ENCODE measurements at places on chromosomes 5 and 9.

GRCh38 chr5:179923436-179923835, 15.7 kb upstream of the TBC1D9B start:
- peak; percentile 77 for DNase-seq

DNA sequence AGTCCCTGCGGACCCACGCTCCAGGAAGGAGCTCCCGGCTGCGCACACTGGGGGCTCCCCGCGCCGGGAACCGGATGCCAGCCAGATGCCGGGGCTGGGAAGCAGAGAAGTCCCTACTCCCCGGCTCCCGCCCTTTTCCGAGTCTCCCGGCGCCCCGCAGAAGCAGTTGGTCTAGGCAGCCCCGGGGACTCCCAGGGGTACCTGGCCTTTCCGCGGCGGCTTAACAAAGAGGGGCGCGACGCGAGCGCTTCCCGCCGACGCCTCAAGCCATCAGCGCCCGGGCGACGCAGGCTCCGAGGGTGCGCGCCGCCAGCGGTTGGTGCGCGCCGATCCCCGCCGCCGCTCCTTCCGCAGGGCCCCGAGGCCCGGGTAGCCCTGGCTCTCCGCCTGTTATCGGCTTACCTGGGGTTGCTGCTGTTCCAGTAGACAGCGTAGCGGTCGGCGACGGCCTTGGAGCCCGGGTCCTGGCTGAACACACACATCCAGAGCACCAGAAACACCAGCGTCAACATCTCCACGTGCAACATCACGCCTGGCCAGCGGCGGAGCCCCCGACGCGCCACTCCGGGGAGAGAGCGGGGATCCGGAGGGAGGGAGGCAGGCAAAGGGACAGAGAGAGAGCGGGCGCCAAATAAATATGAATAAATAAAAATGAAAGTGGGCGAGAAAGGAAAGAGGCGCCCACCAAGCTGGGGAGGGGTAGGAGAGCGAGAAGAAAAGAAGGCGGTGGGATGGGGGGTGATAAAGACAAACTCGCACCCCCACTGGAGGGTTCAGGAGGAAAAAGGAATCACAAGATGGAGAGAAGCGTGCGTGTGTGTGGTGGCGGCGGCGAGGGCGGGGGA, 428 bp downstream of the EFNA5 start:
- DNase-seq: no peak

- no peak for DNase-seq
These were observed 906.7 kb downstream of the NR2F1-AS1 start for GRCh38 chr5:92674321-92674720.

DNA sequence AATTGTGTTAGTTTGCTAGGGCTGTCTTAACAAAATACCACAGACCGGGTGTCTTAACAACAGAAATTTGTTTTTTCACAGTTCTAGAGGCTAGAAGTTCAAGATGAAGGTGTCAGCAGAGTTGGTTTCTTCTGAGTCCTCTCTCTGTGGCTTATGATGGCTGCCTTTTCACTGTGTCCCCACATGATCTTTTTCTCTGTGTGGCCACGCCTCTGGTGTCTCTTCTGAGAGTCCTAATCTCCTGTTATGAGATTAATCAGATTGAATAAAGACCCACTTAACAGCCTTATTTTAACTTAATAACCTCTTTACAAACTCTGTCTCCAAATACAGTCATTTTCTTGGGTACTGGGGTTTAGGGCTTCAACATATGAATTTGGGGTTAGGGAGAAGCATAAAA, 561.1 kb downstream of the NR2F1-AS1 start:
- no peak for DNase-seq

GRCh38 chr5:112795944-112796678, 58.4 kb downstream of the APC start:
- peak; percentile 74 for DNase-seq

DNA sequence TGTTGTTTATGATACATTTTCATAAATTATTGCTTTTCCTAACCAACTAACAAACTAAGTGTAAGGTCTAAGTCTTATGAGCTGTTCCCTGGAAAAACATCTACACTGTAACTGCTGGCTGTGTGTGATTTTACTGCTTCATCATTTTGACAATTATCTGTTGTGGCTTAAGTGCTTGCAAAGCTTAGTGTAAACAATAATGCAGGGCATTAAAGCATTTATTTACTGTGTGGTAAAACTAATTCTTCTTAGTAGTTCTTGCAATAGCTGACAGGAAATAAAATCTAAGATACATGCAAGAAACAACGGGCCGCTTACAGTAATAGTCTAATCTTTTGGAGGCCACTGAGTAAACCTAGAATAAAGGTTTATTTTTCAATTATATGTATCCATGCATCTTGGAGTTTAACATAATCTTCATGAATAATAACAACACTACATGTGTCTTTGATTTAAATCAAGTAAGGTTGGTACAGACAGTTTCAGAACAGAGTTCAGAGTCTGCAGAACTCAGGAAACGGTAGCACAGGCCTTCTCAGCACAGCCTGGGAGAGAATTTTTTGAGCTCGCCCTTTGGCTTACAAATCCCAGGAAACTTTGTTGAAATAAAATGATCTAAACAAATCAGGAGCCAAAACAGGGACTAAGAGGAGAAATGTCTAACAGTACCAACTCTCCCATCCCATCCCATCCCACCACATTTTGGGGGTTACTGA, 473.1 kb downstream of the NR2F1-AS1 start:
- no peak for DNase-seq

GRCh38 chr5:93225748-93226147, 355.3 kb downstream of the NR2F1-AS1 start:
- DNase-seq: no peak

GRCh38 chr5:135973323-135974020, 18.7 kb upstream of the LECT2 start:
- DNase-seq: no peak

GRCh38 chr5:110770286-110770685, 31.5 kb downstream of the SLC25A46 start:
- DNase-seq: no peak

DNA sequence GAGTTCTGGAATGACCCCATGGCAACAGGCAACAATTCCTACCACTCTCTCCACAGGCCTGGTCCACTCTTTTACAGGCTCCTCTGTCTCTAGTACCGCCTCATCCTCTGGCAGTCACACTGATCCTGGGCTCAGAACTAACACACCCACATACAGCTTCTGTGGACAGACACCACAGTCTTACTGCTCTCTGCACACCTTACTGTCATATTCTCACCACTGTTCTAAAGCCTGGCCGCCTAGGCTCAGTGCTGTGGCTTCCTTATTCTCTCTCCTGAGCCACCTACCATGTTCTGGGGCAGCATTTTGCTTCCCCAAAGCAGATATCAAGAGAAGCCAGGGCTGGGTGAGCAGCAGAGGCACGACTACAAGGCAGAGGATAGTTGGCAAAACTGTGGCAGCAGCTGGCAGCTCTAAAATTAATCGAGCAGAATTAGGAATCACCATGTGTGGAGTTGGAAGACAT, 14.8 kb downstream of the REEP5 start:
- DNase-seq: no peak

GRCh38 chr9:28696960-28697359, 1123.7 kb upstream of the C9orf72 start:
- DNase-seq: no peak

DNA sequence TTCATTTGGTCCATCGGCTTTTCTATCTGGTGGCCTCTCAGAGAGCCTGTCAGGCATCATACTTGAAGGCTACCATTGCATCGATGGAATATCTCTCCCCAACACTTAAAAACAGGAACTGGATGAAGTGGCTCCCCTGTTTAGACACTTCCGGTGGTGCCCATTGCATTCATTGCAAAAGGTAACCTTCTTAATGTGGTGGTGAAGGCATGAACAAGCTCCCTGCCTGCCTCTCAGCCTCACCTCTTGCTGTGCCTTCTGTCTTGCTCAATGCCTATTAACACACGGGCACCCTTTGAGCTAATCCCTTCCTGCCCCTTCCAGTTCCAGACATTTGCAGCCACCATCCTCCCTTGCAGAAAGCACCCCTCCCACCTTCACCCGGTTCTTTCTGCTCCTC, 233.1 kb upstream of the MSX2 start:
- DNase-seq: no peak

GRCh38 chr5:149419532-149419858, 40.4 kb upstream of the IL17B start:
- DNase-seq: no peak

DNA sequence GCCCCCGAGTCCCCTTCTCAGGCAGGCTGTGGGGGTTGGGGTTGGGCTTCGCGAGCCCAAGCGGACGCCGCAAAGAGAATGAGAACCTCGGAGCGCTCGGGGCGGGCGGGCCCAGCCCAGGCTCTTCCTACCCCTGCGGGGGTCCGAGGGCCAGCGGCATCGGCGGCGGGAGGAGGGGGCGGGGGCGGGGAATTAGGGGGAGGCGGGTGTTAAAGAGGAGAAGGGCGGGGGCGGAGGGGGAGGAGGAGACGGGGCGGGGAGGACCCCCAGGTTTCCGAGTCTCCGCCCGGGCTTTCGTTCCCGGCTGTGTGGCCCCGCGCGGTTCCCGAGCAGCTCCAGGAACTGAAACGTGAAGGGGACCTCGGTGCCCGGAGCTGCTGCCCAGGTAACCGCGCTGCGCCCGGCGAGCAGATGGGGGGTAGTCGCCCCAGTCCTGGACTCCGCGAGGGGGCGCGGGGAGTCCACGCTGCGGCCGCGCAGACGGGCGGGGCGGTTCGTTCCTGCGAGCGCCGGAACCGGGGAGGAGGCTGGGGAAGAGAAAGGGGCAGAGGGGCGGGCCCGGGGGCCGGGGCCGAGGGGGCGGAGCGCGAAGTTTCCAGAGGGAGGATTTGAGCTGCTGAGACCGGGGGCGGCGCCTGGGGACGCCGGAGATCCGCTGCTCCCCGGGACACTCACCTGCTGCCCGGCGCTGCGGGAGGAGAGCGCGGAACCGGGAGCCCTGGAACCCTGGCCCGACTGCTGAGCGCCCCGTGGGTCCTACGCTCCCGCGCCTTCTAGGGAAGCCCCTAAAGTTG, 38.4 kb upstream of the PLEKHG4B start:
- DNase-seq: no peak

GRCh38 chr5:156147261-156147943, 179.6 kb upstream of the SGCD start:
- no peak for DNase-seq

DNA sequence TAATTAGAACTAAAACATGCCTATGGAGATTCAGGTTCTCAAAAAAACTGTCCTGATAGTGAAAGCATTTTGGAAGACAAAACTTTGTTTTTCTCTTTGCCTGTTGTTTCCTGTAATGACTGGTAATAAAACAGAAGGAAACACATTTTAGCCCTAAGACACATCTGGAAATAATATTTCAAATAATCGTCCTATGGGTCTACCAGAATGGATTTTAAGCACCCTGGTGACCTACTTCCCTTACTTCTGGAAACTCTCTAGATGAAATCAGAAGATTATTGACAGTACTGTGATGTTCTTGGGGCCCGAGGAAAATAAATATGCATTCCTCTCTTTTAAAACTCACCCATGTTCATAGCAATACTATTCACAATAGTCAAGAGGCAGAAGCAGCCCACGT, 110.1 kb upstream of the TLE4 start:
- no peak for DNase-seq

GRCh38 chr5:95432779-95433178, 41.6 kb downstream of the FAM81B start:
- no peak for DNase-seq

GRCh38 chr9:121239851-121240250, 28.1 kb upstream of the GSN start:
- no peak for DNase-seq

All from OCI-LY7 (cell line).